Activated naive CD8-positive, alpha-beta T cell treated with anti-CD3 and anti-CD28 coated beads, Interleukin-2, amount 10 ng/mL, durations not matched to agents 7 days and 5 days (primary cell): ENCODE measurements at places on chromosomes 7 and 10. TPM values are rescaled to one million over a fixed set of nuclear protein-coding genes. Genes with fewer than 3 reads are reported as not detected.

GRCh38 chr7:13288516-13288915 lies 601.1 kb downstream of the ARL4A start:
- no peaks in the 10 kb centered on the region for H3K27me3 ChIP-seq
- no peaks in the 10 kb centered on the region for H3K36me3 ChIP-seq
- DNase-seq, result no peak
- H3K27ac ChIP-seq, result no peak overlapping the region
- H3K4me1 ChIP-seq, result no peaks in the 10 kb centered on the region

GRCh38 chr7:45972629-45973312 lies 51.7 kb upstream of the IGFBP3 start:
- peaks cover 6% of the 10 kb centered on the region for H3K4me1 ChIP-seq
- no peaks in the 10 kb centered on the region for H3K36me3 ChIP-seq
- H3K27ac ChIP-seq, result no peak overlapping the region
- no peak overlapping the region for H3K4me3 ChIP-seq
- H3K27me3 ChIP-seq, result peaks cover 2% of the 10 kb centered on the region

GRCh38 chr7:151768805-151769187 lies 108.1 kb downstream of the PRKAG2 start:
- no peaks in the 10 kb centered on the region for H3K27me3 ChIP-seq
- peak overlapping the region; percentile 99 for H3K27ac ChIP-seq
- peaks cover 45% of the 10 kb centered on the region for H3K4me1 ChIP-seq
- peaks cover 37% of the 10 kb centered on the region for H3K36me3 ChIP-seq

Gene MBL2
- not detected for total RNA-seq

- H3K4me3 ChIP-seq, result no peak overlapping the region
- no peak overlapping the region for H3K27ac ChIP-seq
- H3K36me3 ChIP-seq, result peaks cover 11% of the 10 kb centered on the region
- no peak for DNase-seq
- H3K4me1 ChIP-seq, result no peaks in the 10 kb centered on the region
Observed at GRCh38 chr10:96964131-96964530, 132.0 kb downstream of the LCOR start.

Gene PILRA
- 5.1 TPM for total RNA-seq

GRCh38 chr10:117226813-117227451 lies 14.0 kb upstream of the SLC18A2 start:
- DNase-seq, result no peak
- H3K27me3 ChIP-seq, result peaks cover 19% of the 10 kb centered on the region
- no peaks in the 10 kb centered on the region for H3K4me1 ChIP-seq
- no peak overlapping the region for H3K27ac ChIP-seq
- H3K36me3 ChIP-seq, result no peaks in the 10 kb centered on the region
- no peak overlapping the region for H3K4me3 ChIP-seq

DNA sequence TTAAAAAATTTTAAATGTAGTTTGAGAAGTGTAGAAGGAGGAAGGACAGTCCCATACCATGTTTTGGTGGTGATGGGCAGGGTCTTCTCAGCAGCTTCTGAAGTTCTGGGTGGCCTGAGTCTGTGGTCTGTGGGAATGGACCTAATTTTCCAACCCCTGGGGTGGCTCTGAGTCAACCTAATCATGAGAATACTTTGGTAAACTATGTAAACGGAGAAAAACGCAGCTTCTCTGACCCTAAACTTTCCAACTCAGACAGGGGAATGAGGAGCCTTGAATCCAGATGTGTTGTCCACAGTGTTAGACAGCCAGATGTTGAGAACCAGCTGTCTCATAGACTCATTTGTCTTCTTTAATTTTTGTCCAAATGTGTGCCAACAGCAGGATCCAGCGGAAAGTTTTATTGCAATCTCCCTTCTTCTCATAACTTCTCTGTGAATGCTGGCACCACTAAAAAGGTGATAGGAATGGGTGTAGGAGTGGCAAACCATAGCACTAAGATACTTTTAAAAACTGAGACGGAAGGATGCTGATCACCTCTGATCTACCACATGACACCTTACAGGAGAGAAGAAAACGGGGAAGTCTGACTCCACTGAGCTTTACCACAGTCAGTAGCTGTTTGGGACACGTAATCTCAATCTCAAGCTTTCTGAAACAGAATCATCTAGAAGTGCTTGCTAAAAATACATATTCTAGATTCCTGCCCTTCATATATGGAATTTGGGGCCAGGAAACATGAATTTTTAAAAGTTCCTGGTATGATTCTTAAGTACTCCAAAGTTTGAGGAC lies 90.5 kb upstream of the PHYHIPL start:
- H3K27ac ChIP-seq, result no peak overlapping the region
- H3K36me3 ChIP-seq, result no peaks in the 10 kb centered on the region
- H3K4me1 ChIP-seq, result no peaks in the 10 kb centered on the region
- H3K4me3 ChIP-seq, result no peak overlapping the region
- H3K27me3 ChIP-seq, result no peaks in the 10 kb centered on the region
- no peak for DNase-seq

GRCh38 chr7:27339478-27339877 lies 96.9 kb downstream of the EVX1 start:
- no peaks in the 10 kb centered on the region for H3K4me1 ChIP-seq
- DNase-seq, result no peak
- H3K4me3 ChIP-seq, result no peak overlapping the region
- H3K36me3 ChIP-seq, result no peaks in the 10 kb centered on the region

- no peak overlapping the region for H3K27ac ChIP-seq
- H3K4me3 ChIP-seq, result no peak overlapping the region
- peaks cover 25% of the 10 kb centered on the region for H3K27me3 ChIP-seq
- H3K36me3 ChIP-seq, result no peaks in the 10 kb centered on the region
- H3K4me1 ChIP-seq, result peaks cover 4% of the 10 kb centered on the region
Observed at GRCh38 chr10:44030132-44030531, 354.8 kb downstream of the CXCL12 start.

DNA sequence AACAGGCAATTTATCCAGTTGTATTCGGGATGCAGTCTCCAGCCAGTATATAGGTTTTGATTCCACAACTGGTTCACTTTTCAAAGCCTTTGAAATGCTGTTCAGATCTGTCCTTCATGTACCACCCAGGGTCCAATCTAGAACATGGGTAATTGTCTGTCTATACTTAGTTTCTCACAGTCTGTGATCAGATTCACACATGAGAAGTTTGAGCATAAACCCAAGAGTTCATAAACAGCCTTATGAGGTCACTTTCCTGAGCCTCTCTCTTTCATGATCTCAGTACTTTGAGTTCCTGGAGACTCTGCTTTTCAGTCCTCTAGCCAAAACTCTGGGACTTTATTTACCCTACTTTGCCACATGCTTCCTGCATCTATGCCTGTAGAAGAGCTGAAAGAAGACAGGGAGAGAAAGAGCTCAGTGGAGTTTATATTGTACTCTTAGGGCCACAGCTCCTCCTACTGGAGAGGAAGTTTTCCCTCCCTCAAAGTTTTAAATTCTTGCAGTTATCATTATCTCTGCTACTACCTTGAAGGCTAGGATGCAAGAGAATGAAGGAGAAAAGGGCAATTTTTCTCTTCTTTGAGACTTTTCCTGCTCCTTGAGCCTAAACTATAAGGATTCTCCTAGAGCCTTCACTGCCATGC lies 172.0 kb downstream of the ZEB1 start:
- H3K27ac ChIP-seq, result no peak overlapping the region
- DNase-seq, result no peak
- no peaks in the 10 kb centered on the region for H3K4me1 ChIP-seq

DNA sequence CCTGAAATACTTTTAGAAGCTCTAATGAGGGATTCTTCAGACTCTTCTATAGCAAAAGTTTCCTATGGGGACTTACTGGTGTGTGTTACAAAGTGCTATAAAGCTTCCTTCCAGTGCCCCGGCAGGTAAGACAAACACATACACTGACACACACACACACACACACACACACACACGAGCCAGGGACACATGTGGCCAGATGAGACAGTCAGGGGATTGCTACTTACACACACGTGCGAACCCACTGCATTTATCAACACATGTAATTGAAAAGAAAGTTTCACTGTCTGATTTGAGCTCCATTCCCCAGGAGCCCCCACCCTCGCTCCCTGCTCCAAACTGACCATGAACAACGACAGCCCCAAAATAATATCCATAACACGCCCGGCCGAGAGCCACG lies 119.8 kb downstream of the PRPF18 start:
- no peaks in the 10 kb centered on the region for H3K36me3 ChIP-seq
- H3K27me3 ChIP-seq, result peaks cover 31% of the 10 kb centered on the region
- peaks cover 18% of the 10 kb centered on the region for H3K4me1 ChIP-seq
- H3K4me3 ChIP-seq, result peak overlapping the region; percentile 76
- no peak for DNase-seq
